ENCODE measurements at places on chromosomes 3 and 15. TPM values are rescaled to one million over a fixed set of nuclear protein-coding genes. Genes with fewer than 3 reads are reported as not detected.

GRCh38 chr15:39230205-39230907, 350.5 kb upstream of the THBS1 start:
- no peak for DNase-seq

- DNase-seq: no peak
Measured at GRCh38 chr3:188635258-188636042, 481.5 kb downstream of the LPP start.

DNA sequence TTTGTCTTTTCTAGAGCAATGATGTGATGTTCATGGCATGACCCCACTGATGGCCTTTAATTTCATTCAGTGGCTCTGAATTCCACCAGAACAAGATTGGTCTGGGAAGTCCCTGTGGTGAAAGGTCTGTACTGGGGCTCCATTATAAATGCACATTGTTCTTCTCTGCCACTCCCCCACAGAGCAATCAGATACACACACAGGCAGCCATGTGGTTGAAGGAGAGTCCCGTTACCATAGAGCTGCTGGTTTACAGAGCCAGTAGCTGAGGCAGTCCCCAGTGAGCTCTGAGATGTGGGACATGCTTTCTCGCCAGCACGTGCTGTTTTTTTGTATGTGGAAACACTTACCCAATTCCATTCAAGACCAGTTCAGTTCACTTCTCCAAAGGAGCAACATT, 172.7 kb upstream of the TRIM42 start:
- DNase-seq: no peak

GRCh38 chr3:3110299-3110630, at the start of gene IL5RA:
TSS of gene IL5RA (minus strand) at chr3:3110374. CDS start at chr3:3104984, 5,390 bp downstream.
- no peak for DNase-seq

The COL8A1 gene
- 0.09 TPM for total RNA-seq

The MEX3B gene
- 4.1 TPM for total RNA-seq

GRCh38 chr15:45703670-45704328, 69.0 kb downstream of the SQOR start:
- DNase-seq: no peak

The ECE2 gene
- total RNA-seq: not detected

- no peak for DNase-seq
Measured at GRCh38 chr3:42525736-42526345, 23.4 kb downstream of the VIPR1 start.

The KLF15 gene
- 0.28 TPM for total RNA-seq

The EXD1 gene
- 0.09 TPM for total RNA-seq

The GOLGA6L26 gene
- total RNA-seq: not detected
